ENCODE measurements at places on chromosomes 3 and 15.

GRCh38 chr3:175329373-175329772, 470.2 kb downstream of the NAALADL2 start:
- DNase-seq = no peak

- no peak for DNase-seq
Observed at GRCh38 chr15:41921167-41921566, 27.3 kb upstream of the SPTBN5 start.

- peak; percentile 49 for DNase-seq
Observed at GRCh38 chr3:143737065-143737464, 111.2 kb downstream of the SLC9A9 start.

GRCh38 chr3:88150806-88151205, 1.0 kb downstream of the C3orf38 start:
- peak; percentile 0 for DNase-seq

DNA sequence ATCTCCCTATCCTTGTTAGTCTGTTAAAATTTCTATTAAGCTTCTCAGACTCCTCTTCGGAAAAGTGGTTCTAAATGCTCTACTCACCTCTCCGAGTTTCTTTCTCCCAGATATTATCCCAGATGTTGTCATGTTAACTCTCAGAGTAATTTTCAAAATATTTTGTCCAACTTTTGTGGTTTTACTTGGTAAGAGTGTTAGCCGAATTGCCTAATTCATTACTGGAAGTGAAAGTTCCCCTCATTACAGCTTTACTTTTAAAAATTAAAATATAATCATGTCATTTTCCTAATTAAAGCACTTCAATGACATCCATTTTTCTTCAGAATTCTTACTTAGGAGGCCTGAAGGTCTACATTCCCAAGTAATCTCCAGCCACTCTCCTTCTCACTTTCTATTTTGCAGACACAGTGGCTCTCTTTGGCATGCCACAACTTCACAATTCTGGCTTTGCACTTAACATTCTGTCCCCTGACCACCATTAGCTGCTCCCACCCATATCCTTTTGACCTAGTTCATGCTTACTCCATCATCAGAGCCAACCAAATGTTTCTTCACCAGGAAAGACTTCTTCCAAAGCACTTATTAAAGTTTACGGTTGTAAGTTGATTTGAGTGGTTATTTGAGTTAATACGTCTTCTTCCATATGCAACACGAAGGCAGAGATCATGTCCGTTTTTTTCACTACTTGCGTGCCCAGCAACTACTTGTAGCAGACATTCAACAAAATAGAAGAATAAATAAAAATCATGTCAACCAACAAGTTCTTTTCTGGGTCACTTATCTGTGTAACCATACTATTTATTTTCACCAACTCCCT, 10.2 kb upstream of the TIPARP start:
- DNase-seq = no peak

GRCh38 chr15:44798826-44799225, 62.5 kb downstream of the TRIM69 start:
- DNase-seq = peak; percentile 14

- DNase-seq = no peak
Observed at GRCh38 chr3:152230370-152230769, 38.4 kb upstream of the MBNL1 start.

- no peak for DNase-seq
Observed at GRCh38 chr3:71360180-71360579, 223.3 kb downstream of the FOXP1 start.

DNA sequence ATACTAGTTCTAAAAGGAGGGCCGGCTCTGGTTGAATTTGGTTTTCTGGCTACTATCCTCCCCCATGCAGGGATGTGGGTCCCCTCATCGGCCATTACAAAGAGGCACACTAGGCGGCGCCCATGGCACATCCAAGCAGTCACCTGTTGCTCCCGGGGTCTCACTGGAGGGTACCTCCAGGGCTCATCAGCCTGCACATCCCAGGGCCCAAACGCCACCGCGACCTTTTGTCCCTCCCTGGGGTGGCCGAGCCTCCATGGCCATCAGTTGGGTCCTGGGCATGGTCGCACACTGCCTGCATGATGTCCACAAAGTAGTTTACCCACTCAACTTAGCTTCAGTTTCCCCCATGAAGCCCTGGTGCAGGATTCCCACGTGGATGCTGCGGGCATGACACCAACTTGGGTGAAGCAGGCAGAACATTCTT, 28.3 kb downstream of the IDH3A start:
- peak; percentile 39 for DNase-seq

- peak; percentile 3 for DNase-seq
Observed at GRCh38 chr3:13332158-13332557, 88.0 kb downstream of the NUP210 start.

DNA sequence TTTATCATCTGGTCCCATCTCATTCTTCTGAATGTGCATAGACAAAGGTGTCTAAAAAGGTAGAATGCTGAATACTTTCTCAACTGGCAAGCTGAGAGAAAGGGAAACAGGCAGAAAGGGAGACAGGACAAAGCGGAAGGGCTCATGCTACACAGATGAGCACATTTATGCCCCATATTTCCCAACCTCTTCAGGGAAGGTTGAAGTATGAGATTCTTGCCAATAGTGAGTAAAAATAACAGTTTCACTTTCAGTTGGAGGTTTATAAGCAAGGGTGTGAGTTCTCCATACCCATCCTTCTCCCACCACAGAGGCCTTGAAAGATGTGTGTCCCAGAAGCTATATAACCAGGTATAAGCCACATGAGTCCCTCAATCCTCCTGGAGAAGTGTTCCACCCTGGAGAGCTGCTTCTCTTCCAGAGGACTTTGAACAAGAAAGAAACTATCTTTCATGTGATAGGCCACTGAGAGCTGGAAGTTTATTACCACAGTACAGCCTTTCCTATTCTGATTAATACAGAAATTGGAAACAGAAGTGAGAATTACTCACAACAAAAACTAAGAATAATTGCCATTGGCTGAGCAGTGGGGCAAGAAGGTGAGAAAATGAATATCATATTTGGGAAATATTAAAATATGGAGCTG, 709.4 kb upstream of the NR2F2 start:
- no peak for DNase-seq

DNA sequence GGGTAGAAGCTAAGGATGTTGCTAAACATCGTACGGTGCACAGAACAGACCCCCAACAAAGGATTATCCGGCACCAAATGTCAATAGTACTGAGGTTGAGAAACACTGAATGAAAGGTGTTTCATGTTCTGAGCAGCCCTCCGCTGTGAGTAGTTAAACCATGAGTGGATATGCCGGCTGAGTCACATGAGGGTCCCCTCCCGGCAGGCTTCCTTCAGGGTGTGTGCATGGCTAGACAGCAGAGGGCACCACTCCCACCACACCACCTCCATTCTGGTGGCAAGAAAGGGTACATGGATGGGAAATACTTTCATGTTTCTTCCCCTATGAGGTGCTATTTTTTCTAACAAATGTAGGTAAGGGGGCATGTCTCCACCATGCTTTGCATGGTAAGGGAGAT, 128.3 kb upstream of the SEMA6D start:
- no peak for DNase-seq

GRCh38 chr3:73540969-73541740, 83.6 kb downstream of the PDZRN3 start:
- peak; percentile 20 for DNase-seq

DNA sequence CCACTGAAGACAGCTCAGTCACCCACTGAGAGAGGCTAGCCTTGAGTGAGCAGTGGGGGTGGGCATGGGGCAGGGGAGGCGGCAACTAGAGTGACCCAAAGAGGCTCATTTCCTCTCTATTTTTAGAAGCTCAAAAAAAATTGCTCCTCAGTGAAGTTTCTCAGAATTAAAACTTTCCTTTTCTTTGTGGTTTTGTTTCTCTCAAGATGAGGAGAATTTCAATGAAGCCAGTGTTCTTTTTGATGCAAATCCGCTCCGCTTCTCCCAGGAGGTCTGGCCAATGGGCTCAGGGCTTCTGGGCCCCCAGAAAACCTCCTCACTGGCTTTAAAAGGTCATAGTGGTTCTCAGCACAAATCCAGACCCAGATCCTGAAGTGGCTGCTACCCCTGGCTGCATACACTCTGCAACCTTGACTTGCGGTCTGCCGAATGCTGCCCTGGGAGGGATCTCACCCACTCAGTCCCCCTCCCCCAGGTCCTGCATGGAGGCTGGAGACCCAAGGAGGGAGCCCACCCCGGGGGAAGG, at the start of gene ACSBG1:
TSS of gene ACSBG1 (minus strand) at position 51 of the 526 bp plus-strand sequence. CDS start 64 bp downstream, outside the sequence.
- DNase-seq = no peak

- no peak for DNase-seq
Observed at GRCh38 chr3:195240939-195241338, 30.0 kb downstream of the XXYLT1 start.

DNA sequence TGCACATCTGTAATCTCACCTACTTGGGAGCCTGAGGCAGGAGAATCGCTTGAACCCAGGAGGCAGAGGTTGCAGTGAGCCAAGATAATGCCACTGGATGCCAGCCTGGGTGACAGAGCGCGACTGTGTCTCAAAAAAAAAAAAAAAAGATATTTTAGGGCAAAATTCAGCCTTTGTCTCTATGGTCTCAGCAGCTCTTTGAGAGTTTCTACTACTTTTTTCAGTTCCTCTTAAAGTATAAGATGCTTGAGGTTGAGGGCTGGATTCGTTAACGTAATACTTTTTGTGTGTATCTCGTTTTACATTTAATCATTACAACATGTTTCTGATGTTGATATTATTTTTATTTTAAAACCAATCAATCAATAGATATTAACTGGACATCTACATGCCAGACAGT, 381.2 kb upstream of the TBL1XR1 start:
- DNase-seq = no peak

GRCh38 chr3:53763353-53763752, 82.9 kb downstream of the CHDH start:
- DNase-seq = no peak

DNA sequence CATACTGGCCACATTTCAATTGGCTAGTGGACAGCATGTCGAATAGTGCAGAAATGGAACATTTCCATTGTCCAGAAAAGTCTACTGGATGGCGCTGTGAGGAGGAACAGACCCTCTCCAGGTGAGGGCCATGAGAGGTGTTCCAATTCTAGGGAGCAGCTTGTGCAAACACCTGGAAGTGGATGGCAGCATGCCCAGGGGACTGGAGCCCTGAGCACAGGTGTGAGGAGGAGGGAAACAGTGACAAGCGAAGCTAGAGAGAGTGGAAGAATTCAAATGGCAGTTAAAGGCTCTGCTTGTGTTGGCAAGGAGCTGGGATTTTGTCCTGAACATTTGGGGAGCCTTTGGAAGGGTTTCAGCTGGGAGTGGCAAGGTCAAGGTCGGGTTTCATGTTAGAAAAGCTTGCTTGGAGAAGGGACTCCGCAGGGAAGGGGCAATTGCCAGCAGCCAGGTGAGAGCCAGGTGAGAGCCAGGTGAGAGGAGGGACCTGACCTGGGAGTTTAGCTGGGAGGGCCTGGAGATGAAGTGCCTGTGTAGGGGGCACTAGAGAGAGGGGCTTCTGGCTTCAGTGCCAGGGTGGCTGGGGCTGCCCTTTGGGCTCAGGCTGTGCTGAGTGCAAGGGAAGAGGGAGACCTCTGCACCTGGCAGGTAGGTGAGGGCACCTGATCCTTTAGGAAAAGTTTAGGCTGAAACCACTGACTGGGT, 93.8 kb downstream of the LINGO1 start:
- no peak for DNase-seq

DNA sequence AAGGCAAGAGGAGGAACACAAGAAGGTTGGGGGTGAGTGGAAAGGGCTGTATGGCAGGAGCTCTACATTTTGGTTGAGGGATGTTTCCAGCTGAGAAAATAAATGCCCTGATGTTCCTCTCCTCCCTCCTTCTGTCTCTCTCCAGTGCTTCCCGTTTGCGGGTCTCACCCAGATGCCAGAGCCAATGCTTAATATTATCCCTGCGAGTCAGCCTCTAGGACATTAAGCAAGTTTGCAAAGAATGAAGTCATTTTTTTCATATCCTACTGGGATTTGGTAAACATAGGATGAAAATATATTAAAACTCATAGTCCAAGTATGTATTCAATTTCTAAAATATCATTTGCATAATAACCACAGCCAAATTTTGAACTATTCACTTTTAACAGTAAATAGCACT, 295.9 kb downstream of the CADM2 start:
- DNase-seq = no peak

GRCh38 chr3:29949940-29950616, 656.3 kb upstream of the TGFBR2 start:
- no peak for DNase-seq

GRCh38 chr3:160112481-160112880, 112.7 kb upstream of the C3orf80 start:
- no peak for DNase-seq

DNA sequence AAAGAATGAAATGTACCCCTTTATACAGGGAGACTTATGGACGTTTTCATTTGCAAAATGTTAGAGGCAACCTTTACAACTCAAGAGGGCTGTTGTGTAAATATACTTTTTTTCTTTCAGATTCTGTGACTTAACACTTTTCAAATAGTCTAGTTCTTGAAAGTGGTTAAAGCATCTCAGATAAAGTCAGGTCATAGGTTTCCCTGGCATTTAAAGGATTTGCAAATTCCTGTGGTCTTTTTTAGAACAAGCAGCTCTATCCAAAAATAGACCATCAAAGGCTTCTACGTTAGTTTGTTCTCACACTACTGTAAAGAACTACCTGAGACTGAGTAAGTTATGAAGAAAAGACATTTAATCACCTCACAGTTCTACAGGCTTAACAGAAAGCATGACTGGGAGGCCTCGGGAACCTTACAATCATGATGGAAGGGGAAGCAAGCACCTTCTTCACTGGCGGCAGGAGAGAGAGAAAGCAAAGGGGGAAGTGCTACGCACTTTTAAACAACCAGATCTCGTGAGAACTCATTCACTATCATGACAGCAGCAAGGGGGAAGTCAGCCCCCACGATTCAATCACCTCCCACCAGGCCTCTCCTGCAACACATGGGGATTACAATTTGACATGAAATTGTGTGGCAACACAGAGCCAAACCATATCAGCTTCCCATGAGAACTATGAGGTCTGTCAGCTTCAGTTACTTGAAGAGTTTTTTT, 23.3 kb upstream of the GABRR3 start:
- no peak for DNase-seq

- DNase-seq = no peak
Observed at GRCh38 chr3:77328690-77329089, 288.8 kb downstream of the ROBO2 start.

DNA sequence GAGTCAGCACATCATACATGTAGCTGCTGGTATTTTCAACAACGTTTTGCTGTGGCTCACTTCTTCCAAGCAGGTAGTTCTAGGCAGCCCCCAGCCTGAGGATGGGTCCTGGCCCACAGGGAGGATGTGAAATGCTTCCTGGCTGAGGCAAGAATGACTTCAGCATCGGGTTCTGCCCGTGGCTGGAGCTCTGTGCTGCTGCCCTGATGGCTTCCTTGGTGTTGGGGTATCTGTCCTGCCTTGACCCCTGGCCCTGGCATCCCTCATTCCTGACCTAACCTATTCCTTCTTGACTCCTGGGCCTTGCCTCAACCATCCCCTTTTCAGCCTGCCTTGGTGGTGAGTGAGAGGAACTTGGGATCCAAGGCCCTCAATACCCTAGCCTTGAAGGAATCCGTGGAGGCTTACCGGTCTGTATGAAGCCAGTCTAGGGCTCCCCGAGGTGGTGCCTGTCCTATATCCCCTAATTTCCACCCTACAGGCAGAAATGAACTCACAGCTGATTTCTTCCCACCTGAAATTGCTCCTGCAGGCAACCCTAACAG, 300.6 kb downstream of the TLE3 start:
- no peak for DNase-seq

Data from RWPE1 (cell line).